ENCODE measurements at places on chromosomes 16 and 17. TPM values are rescaled to one million over a fixed set of nuclear protein-coding genes. Genes with fewer than 3 reads are reported as not detected.
A peak's percentile ranks its signal among the peaks of the same experiment; 100 is the strongest.

NETO2 gene
- total RNA-seq: 11.2 TPM

KRT9 gene
- total RNA-seq: not detected

C17orf58 gene
- 5.3 TPM for total RNA-seq

CCP110 gene
- total RNA-seq: 16.6 TPM

ZNF423 gene
- total RNA-seq: 11.9 TPM

CCL3 gene
- 9.9 TPM for total RNA-seq

MYH3 gene
- total RNA-seq: 2.8 TPM

INO80E gene
- 65.3 TPM for total RNA-seq

GRCh38 chr16:27364493-27365141 lies 37.4 kb upstream of the IL21R start:
- peak; percentile 67 for DNase-seq

DNA sequence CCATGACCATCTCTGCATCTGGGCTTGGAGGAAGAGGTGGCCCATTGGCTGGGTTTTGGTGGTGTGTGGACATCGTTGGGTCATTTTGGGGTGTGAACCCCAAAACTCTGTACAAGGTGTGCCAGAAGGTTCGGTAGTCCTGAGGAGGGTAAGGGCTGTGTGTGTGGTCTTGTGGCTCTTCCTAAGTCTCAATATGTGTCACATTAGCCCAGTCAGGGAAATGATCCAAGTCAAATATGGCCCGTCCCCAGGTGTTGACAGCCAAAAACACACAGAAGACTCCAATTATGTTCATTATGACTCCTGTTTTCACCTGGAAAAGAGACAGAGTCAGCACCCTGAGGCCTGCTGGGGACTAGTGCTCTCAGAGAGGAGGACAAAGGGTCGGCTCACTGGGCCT lies 27.1 kb downstream of the SLC13A5 start:
- no peak for DNase-seq

DNA sequence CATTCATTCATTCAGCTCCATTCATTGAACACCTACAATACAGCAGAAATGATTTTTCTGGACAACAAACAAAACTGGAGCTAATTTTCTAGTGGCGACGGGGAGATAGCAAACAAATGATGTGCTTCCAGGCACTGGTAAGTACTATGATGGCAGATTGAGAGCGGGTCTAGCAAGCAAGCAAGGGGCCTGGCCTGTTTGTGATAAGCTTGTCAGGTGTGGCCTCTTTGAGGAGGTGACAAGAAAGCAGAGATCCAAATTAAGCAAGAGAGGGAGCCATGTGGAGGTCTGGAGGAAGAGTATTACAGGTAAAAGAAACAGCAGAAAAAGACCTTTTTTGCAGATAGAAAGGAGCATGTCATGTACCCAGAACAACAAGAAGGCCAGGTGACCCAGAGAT lies 216.1 kb upstream of the CPHXL start:
- no peak for DNase-seq

DNA sequence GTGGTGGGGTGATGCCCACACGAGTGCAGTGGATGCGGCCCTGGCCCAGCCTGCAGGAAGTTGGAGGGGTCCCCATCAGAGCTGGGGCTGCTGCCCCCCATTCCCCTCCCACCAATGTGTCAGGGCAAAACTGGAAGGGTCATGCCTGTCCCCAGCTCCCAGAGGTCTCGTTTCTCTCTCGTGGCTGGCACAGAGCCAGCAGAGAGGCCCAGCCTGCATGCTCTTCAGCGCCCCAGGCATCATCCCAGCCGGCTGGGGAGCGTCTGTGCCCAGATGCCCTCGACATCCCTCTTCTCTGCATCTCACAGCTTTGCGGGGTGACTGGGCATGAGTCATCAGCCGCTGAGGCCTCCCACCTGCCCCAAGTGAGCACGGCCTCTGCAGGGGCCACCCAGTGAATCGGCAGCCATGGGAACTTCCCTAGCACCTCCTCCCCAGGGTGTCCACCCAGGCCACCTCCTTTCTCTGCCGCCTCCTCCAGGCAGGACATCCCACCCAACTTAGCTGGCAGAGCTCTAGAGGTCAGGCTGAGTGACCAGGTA lies 9.8 kb upstream of the CSNK1D start:
- no peak for DNase-seq

DNA sequence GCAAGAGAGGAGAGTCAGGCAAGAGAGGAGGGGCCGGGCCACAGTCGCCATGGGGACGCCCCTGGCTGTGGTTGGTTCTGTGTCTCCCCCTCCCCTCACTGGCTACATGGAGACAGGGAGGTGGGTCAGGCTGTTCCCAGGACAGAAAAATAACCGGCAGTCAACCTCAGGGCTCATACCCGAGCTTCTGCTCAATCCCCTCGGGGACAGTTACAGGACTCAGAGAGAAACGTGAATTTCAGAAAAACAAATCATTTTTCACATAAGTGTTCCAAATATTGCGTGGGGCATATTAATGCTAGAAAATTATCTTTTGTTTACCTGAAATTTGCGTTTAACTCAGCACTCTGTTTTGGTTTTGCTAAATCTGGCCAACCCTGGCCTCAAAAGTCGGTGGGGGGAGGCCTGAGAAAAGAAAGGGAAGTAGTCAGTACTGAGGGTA lies 22.2 kb upstream of the CPSF4L start:
- no peak for DNase-seq

GRCh38 chr16:77300256-77300655 lies 101.0 kb downstream of the SYCE1L start:
- DNase-seq: no peak

- DNase-seq: no peak
These were observed 132.2 kb upstream of the MPHOSPH6 start for GRCh38 chr16:82302042-82302727.

DNA sequence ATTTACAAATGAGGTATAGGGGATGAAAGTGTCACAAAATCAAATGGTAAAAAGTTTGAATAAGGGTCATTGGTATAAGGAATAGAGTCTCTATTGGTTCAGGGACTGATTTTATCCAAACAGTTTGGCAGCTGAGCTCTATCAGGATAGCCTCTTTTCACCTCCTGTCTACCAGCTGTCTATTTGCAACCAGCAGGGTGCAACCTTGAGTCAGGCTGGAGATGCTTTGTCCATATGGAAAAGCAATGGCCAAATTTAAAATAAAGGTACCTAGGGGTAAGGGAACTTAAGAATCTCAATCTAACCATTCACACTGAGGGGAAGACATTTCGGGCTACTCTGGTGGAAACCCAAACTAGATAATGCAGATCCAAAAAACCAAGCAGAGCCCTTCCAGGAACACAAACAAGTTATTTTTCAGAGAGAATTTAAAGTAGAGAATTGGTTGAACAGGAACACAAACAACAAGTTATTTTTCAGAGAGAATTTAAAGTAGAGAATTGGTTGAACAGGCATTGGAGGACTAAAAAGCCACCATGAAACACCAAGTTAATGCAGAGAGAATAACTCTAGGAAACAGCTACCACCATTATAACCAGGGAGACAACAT lies 12.6 kb upstream of the CA10 start:
- no peak for DNase-seq

GRCh38 chr16:86786994-86787393 lies 208.6 kb downstream of the FOXL1 start:
- DNase-seq: no peak

DNA sequence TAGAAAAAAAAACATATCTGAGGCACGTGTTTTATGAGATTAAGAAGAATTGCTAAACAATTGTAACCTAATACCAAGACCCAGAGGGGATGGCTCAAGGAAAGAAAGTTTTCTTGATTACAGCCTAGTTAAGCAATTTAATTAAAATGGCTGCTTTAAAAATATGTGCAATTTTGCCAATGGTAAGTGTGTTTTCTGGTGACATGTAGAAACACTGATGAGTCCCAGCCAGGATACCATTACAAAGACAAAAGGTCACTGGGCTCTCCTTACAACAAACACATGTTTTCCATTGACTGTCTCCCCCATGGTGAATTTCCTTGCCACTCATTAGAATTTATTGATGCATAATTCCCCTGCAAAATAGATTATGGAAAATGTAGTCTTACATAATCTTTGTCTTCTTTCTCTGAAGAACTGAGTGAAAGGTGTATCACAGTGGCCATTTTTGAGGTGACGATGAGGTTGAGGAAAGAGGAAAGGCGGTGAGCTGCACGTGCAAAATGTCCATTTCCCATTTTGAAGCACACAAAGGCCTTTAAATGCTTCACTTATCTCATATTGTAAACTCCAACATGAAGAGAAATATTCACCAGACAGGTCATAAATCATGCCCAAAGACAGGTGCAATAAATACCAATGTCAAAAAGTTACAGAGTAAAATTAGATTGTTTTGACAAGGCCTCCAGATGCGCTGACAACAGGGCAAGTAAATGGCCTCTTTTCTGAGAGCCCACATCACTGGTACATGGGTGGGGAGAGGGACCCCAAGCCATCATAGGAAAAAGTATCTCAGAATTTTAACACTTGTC lies 696.9 kb downstream of the KCNJ2 start:
- no peak for DNase-seq

- no peak for DNase-seq
These were observed 12.2 kb upstream of the ELAC2 start for GRCh38 chr17:13030056-13030455.

GRCh38 chr16:86949630-86950029 lies 367.6 kb downstream of the C16orf95 start:
- DNase-seq: no peak

- peak; percentile 59 for DNase-seq
These were observed 1.1 kb downstream of the DNASE1 start for GRCh38 chr16:3655396-3656159.
